Pulmonary artery endothelial cell (primary cell): ENCODE measurements at places on chromosomes 2 and 18.
A peak's percentile ranks its signal among the peaks of the same experiment; 100 is the strongest.

DNA sequence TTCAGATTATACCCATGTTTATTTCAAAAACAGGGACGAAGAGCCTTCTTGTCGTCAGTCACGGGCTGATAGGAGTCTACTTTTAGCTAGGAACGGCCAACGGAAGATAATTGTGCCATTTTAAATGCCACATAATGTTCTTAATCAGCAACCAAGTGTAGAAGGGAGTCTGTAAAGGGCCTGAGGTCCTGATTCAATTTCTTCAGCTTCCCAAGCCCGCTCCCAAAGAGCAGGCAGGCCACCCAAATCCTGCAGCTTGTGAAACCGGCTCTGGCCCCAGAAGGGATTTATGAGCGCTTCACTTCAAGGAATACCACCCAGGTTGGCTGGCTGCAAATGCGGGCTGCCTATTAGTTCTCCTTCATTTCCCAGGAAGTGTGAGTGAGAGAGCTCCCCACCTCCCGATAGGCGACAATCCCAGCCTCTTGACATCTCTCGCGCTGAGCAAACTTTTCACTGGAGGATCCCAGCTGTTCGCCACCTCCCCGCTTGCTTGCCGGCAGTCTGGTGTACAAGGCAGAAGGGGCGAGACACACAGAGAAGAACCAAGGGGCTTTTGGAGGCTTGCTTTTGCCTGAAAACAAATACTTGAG, 272.9 kb downstream of the CDH20 start:
- DNase-seq: no peak

DNA sequence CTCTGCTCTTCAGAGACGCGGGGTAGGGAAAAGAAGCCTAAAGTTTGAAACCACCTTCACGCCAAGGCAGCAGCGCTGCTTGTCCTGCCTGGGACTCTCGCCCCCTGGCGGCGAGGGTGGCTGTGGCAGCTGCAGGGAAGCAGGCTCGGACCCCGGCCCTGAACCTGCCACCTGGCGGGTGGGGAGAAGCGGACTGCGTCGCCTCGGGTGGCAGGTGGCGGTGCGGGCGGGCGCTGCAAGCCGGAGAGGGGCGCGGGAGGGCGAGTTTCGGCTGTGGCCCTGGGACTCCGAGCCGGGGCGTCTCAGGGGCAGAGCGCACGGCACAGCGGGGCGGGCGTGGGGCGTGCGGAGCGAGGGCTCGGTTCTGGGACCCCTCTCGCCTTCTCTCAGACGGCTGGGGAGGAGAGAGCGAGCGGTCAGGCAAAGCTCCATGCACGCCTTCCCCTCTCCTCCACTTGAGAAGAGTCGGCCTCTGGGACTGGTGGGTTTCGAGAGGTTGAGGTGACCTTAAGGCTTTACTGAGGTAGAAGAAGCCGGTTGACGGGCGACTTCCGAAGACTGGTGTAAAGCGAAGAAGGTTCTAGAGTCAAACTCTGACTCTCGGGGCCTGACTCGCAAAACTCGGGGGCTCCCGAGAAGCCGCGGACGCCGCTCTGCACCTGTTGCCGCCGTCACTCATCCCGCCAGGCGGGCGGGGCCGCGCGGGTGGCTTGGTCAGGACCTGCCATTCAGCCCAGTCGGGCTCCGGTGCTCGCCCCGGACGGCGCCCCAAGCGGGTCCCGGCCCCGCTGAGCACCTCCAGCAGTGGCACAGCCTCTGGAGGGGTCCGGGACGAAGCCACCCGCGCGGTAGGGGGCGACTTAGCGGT, 1.1 kb upstream of the BOLL start:
- no peak for DNase-seq

DNA sequence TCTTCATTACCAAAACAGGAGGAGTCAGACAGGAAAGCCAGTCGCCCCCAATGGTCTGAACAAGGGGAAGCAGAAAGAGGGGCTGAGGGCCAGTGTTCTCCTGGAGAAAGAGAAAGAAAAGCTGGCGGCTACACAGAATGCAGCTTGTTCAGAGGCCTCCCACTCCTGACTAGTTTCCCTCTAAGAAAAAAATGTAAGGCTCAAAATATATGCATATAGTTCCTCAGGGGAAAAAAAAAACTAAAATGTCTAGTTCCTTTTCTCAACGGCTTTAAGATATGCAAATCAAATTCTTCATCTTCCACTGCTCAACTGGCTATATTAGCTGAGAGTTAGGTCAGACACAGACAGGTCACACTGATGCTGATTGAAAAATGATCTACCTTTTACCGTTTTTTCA, 18.6 kb downstream of the MBOAT2 start:
- DNase-seq: no peak

- DNase-seq: no peak
Observed at GRCh38 chr2:132037527-132038178, 124.1 kb downstream of the ANKRD30BL start.

DNA sequence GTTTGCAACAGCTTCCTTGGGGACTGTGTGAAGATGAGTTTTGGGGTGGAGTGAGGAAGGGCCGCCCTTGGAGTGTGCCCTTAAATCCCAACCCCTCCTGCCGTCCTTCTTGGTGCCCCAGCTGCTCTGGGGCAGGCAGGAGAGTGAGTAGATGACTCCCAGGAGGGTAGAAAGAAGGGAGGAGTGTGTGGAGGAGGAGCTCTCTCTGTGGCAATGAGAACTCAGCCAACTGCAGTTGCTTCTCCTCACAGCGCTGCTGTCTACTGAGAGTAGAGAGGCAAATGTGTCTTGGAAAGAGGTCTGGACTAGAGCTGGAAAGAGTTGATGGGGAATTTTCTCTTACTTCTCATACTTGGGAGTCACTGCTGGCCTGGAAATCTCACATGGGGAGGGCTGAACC, 21.8 kb upstream of the SIX2 start:
- DNase-seq: no peak

- DNase-seq: no peak
Observed at GRCh38 chr18:13487237-13487636, 239.1 kb downstream of the FAM210A start.

- no peak for DNase-seq
Observed at GRCh38 chr2:235500761-235501672, 7.2 kb downstream of the AGAP1 start.

DNA sequence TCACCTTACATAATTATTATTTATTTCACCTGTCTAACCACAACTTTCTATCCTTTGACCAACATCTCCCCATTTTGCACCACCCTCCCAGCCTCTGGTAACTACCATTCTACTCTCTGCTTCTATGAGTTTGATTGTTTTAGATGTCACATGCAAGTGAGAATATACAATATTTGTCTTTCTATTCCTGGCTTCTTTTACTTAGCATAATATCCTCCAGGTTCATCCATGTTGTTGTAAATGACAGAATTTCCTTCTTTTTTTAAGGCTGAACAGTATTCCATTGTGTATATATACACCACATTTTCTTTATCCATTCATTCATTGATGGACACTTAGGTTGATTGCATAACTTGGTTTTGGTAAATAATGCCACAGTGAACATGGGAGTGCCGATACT, 24.0 kb downstream of the PPM1B start:
- no peak for DNase-seq

- DNase-seq: no peak
Observed at GRCh38 chr2:34241905-34242762, 643.0 kb upstream of the FAM98A start.

DNA sequence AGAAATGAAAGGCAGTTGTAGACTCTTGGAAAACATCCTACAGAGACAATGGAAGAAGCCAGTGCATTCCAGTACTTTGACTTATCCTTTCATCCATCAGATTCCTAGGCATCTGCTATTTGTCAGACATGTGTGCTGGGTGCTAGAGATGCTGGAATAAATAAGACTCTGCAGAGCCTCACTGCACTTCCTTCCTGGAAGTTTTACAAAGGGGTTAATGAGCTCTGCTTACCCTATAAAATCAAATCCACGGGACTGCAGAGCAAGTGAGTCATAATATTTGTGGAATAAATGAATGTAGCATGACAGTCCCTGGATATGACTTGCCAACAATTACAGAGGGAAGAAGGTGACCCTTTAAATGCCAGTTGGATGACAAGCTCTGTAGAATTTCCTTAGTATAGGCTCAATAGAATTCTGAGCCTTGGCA, 52.7 kb upstream of the NPAS2 start:
- DNase-seq: peak; percentile 37

DNA sequence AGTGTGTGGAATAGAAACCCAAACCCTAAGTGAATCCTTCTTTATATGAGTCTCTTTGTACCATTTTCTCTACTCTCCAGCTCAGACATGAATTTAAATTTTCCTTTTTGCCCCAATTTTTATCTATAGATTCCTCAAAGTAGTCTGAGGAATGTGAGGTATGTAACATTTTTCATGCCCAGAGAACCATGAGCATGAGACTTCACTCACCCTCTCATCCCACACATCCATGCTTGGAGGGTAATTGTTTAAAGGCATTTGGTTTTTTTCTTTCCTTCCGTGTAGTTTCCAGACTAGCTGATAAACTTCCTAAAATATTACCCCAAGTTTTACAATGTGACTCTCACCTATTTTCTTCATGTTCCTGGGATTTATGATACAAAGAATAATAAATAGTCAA, 2056.8 kb upstream of the CELF4 start:
- no peak for DNase-seq

DNA sequence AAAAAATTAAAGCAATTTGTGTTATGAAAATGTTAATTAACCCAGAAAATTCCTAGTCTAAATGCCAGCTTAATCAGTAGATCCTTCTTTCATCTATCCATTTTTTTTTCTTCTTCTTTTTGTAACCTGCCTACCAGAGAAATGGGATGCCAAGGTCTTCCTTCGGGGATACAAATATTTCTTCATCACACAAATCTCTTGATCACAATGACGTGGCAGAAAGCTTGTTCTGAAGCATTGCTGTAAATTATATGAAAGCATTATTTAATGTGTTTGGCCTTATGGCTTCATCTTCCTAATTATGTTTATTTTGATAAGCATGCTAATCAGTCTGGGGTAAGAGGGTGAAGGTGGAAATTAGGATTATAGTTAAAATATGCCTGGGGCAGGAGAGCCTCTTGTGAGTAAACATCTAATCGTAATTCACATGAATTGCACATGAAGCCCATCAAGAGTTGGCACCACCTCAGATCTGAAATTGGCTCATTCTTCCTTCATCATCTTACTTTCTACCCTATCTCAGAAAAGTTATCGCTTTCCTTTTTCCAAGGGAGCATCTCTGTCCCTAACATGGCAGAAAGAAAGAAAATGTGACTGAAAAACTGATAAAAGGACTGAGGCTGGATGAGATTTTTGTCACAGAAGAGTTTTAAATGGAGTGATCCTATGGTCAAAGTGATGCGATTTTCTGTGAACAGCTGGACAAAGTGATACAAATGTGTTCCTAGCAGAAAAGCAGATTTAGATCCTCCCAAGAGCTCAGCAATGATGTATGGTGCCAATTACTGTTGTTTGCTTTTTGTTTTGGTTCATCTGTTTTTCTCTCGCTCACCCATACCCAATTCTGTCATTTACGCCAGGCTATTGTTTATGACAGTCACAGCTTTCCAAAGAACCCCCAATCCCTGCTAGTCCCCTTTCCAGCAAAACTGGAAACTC, 76.9 kb upstream of the PMAIP1 start:
- DNase-seq: no peak

GRCh38 chr2:171260471-171261424, 100.1 kb upstream of the TLK1 start:
- DNase-seq: no peak

DNA sequence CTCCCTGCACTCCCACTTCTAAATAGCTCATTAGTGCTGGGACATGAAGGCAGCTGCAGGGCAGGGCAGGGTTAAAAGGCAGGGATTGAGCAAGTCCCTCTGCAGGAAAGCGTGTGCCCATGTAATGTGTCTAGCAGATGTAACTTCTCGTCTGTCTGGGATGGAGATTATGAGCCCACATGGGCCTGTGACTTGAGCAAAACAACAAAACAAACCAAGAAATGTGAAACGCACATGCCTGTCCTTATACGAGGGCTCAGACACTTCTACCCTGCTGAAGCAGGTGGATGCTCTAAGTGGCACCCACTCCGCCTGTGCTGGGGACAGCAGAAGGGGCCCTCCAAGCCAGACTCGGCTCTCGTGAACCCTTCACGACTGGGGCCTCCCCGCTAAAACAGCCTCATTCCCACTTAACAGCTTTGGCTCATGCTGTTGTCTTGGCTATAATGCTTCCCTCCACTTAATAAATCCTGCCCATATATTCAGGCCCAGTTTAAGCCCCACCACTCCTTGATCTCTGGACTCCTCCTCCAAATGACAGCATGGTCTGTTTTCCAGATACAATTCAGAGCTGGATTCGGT, 40.9 kb downstream of the TMEM247 start:
- no peak for DNase-seq

DNA sequence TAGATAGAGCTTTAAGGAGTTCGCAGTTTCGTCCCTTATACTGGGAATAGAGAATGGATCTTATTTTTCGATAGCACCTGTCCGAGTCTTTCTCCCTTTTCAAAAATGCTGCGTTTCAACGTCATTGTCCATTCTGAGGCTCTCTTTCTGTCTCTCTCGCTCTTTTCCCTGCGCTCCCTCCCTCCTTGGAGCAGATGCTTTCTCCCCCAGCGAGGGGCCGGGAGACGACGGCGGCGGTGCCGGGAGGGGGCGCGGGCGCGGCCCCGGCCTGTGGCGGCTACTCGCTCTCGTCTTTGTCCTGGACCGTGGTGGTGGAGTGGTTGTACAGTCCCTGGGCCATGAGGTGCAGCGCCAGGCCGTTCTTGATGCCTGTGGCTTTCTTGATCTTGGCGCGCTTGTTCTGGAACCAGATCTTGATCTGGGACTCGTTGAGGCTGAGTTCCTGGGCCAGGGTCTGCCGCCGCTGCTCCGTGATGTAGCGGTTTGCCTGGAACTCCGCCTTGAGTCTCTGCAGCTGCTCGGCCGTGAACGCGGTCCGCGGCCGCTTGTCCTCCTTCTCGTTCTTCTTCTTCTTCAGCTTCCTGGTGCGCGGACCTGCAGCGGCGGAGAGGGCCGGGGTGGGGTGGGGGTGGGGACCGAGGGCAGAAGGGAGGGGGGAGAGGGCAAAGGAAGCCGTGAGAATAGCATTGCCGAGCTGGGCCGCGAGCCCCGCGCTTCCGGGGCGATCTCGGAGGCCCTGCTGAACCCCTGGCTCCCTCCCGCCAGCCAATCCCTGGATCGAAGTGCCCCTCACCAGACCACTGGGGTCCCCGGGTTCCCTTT, 4.6 kb downstream of the EN1 start:
- no peak for DNase-seq

DNA sequence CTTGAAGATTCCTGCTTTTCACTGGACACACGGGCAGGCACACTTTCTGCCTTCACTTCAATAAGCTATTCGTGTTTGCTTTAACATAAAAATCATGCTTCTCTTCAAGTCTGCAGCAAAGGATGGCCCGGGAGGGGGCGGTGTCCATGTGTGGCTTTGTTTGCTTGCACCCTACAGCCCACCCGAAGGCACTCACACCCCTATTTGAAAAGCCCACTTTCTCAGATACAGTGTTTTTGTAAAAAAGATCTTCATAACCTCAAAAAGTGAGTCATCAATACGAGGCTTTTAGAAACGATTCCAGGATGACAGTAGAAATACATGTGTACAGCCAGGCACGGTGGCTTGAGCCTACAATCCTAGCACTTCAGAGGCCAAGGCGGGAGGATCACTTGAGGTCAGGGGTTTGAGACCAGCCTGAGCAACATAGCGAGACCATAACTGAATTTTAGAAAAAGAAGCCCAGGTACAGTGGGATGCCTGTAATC, 36.5 kb upstream of the HPCAL1 start:
- DNase-seq: no peak
